ENCODE measurements at places on chromosomes 12 and 14. TPM values are rescaled to one million over a fixed set of nuclear protein-coding genes. Genes with fewer than 3 reads are reported as not detected.

The ITGB7 gene
- total RNA-seq = not detected

The TAS2R8 gene
- not detected for total RNA-seq

The TULP3 gene
- 7.2 TPM for total RNA-seq

The RNASE7 gene
- total RNA-seq = not detected

The CYP27B1 gene
- not detected for total RNA-seq

The KCNC2 gene
- not detected for total RNA-seq

The NINJ2 gene
- not detected for total RNA-seq

The GPR162 gene
- total RNA-seq = 23.1 TPM

The DNAJC22 gene
- total RNA-seq = 4.5 TPM

The RAD9B gene
- total RNA-seq = 8.4 TPM

The MYH6 gene
- not detected for total RNA-seq

Measured in uterus (tissue), 4 donors.